ENCODE measurements at places on chromosomes 12 and 14. TPM values are rescaled to one million over a fixed set of nuclear protein-coding genes. Genes with fewer than 3 reads are reported as not detected.

- no peak for DNase-seq
These were observed 384.2 kb downstream of the GRIN2B start for GRCh38 chr12:13597166-13597565.

DTX3 gene
- total RNA-seq = 15.9 TPM

TAS2R9 gene
- not detected for total RNA-seq

OTX2 gene
- not detected for total RNA-seq

GRCh38 chr14:26104717-26105116, 493.1 kb downstream of the NOVA1 start:
- no peak for DNase-seq

DNA sequence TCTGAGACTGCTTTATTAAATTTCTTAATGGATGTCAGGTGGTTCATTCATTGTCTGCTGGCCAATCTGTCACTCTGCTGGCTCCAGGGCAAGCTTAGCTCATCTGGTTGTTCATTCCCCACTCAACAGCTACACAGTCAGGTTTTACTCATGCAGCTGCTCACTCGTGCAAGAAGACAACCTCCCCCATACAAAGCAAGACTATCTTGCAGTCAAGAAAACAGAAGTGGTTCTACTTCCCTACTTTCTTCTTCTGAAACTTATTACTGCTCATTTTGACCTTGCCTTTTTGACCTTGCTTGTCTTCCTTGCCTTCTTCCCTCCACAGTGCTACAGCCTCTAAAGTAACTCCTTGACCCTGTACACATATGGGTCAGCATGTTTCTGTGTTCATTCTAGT, 277.9 kb downstream of the SSPN start:
- DNase-seq = peak; percentile 43

IFT81 gene
- 7.2 TPM for total RNA-seq

DNA sequence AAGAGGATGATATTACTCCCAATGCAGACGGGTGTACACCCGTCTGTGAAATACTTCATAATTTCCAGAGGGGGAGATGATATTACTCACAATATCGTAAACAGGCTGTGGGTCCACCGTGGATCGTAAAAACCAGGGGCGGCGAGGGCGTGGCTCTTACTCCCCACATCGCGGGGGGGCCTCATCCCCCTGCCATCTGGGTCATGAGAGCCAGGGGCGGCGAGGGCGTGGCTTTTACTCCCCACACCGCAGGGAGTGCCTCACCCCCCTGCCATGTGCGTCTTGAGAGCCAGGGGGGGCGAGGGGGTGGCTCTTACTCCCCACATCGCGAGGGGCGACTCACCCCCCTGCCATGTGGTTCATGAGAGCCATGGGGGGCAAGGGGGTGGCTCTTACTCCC, 86.2 kb upstream of the GNG2 start:
- peak; percentile 70 for DNase-seq

- DNase-seq = peak; percentile 91
These were observed 7.1 kb downstream of the PTHLH start for GRCh38 chr12:27965411-27965810.

DNA sequence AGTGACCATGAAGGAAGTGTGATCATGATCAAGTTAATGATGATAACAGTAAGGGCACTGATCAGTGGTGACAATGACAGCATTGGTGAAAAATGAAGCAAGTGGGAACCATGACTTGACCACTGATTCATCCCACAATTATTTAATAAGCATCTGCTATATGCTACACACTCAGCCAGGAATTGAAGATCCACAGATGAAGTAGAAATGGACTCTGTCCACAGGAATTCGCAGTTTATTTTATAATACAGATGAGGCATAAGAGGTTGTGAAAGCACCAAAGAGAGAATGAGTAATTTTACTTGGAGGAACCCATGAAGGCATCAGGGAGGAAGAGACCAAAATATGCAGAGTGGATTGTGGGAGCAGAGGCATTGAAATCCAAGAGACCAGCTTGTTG, 33.8 kb upstream of the SMUG1 start:
- peak; percentile 68 for DNase-seq

DNA sequence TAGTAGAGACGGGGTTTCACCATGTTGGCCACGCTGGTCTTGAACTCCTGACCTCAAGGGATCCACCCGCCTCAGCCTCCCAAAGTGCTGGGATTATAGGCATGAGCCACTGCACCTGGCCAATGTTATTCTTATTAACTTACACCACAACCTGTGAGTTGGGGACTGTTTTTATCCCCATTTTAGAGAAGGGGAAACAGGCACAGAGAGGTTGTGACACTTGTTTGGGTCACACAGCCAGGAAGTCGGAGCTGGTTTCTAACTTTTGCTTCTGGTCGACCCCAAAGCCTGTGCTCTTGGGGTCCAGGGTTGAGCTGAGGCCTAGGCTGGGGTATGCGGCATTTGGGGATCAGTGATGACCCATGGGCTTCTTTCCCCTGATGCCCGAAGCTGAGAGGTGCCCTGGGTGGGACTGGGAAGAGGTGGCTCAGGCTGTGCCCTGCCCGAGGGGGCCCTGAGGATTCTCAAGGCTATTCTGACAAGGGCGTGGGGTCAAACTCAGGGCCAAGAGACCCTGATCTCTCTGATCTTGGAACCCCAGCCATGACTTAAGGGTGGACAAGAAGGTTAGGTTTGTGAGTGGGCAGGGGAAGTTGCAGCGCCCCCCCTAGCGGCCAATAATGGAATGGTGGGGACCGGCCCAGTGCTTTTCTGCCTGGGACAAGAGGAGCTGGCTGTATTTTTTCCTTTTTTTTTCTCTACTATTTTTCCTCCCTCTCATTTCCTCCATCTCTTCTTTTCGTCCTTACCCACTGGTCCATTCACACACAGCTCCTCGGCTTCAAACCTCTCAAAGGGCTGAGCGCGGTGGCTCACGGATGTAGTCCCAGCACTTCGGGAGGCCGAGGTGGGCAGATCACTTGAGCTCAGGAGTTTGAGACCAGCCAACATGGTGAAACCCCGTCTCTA, 3.0 kb downstream of the SDSL start:
- DNase-seq = peak; percentile 59

DNA sequence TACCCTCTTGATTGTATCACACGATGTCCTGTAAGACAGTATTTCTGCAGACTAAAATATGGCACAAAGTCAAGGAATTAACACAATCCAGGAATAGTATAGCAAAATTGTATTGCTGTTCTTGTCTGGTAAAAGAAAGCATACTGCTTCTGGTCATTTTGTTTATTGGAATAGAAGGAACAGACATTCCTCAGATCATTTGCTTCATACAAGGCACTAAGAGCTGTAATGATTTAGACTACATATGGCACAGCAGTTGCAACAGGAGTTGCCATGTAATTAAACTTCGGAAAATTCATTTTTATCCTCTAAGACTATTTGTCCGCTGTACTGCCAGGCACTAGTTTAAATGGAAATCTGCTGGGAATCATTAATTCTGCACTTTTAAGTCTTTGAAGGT, 7.6 kb upstream of the KERA start:
- DNase-seq = no peak

DNA sequence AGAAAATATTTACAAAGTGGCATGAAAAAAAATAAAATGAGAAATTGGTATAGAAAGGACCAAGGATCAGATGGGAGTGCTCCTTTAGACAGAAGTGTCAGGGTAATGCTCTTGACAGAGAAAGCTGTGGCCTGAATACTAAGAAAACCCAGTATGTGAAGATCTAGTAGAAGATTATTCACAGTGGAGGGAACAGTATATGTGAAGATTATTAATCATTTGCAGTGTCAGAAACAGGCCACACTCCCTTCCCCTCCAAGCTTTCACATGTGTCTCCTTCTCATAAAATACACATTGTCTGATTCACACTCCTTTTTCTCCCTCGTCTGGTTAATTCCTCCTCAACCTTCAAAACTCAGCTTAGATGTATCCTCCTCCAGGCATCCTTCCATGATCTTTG, 41.3 kb downstream of the CAPS2 start:
- DNase-seq = no peak

GRCh38 chr12:93609281-93610192, 37.1 kb downstream of the SOCS2 start:
- no peak for DNase-seq

DNA sequence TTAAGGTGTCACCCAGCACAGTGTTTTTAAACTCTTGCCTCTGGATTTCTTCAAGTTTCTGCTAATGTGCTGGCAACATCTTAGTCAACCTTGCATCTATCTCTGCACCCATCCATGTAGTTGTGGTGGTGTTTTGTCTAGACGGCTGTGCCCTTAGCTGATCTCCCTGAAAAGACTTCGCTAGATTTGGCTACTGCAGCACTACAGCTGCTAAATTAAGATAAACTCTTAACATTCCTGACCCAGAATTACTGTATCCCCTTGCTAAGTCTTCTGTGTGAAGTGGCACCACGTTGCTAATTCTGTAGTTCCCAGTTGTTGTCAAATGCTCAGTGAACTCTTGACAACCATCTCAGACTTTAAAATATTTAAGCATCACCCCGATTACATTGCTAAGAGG, 66.8 kb downstream of the SRGAP1 start:
- DNase-seq = no peak

OR4K2 gene
- total RNA-seq = not detected

DNA sequence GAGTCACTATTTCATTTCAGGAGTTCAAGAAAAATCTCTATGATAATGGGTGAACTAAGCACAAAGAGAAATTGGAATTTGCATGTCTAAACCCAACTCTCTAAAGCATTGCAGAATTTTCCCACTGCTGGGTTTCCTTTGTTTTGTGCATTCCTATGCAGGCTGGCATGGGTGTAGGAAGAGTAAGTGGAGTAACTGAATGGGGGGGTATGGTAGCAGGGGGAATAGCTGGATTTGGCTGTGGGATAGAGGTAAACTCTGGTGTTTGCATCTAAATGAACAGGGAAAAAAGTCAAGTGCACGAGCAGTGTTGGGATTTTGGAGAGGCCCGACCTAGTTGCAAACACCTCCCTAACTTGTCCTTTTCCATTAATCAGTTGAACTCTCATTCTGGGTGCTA, 159.1 kb downstream of the ANO4 start:
- DNase-seq = no peak

CNTN1 gene
- not detected for total RNA-seq

HIF1A gene
- 266 TPM for total RNA-seq

KRT6C gene
- not detected for total RNA-seq

GRCh38 chr12:58710901-58711300, 209.4 kb downstream of the LRIG3 start:
- no peak for DNase-seq

KRT71 gene
- total RNA-seq = not detected

- DNase-seq = peak; percentile 82
These were observed 122.2 kb downstream of the DAAM1 start for GRCh38 chr14:59310633-59311032.

GRCh38 chr14:20696764-20697163, 8.2 kb downstream of the ANG start:
- no peak for DNase-seq

GDF3 gene
- total RNA-seq = not detected

GRCh38 chr12:34340534-34341361, 318.5 kb downstream of the ALG10 start:
- peak; percentile 11 for DNase-seq

DNA sequence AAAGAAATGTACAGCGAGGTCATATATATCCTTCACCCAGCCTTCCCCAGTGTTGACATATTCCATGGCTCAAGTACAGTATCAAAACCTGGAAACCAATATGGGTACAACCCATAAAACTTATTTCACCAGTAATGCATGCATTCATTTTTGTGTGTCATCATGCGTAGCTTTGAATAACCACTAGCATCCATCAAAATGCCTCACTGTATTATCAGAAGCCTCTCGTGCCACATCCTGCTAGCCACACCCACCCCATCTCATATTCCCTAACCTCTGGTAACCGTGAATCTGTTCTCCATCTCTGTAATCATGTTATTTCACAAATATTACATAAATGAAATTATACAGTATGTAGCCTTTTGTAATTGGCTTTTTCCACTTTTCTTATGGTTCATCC, 314.3 kb downstream of the RAD51B start:
- DNase-seq = no peak

DNA sequence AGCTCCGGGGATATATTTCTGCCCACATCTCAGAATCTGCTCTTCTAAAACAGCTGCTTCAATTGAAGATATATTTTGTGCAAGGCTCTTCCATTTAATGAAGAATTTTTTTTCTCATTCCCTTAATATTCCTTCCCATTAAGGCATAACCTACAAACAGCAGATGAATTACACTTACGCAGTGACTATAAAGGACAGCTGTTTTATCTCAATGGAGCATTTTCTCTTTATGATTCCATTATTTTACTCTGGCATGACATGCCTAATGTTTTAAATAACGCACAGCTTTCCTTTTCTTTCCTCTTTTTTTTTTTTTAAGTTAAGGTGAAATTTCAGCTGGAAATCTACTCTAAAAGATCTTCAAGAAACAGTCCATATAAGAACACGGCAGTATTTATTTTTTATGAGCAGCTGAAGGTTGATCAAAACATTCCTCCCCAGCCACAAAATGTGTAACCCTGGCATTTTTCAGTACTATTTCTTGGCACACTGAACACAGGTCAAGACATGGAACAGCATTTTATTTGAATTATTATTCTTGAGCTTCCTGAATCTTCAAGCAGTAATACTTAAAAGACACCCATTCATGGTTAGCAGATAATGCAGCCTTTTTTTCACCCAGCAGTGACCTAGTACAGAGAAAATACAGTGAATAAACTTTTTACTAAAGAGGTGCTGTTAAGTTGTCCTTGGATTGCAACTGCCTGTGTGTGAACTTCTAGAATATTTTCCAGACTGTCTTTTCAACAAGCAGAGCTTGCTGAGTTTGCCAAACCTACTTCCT, 118.1 kb upstream of the FOXN3 start:
- no peak for DNase-seq

ASPG gene
- total RNA-seq = not detected

DNA sequence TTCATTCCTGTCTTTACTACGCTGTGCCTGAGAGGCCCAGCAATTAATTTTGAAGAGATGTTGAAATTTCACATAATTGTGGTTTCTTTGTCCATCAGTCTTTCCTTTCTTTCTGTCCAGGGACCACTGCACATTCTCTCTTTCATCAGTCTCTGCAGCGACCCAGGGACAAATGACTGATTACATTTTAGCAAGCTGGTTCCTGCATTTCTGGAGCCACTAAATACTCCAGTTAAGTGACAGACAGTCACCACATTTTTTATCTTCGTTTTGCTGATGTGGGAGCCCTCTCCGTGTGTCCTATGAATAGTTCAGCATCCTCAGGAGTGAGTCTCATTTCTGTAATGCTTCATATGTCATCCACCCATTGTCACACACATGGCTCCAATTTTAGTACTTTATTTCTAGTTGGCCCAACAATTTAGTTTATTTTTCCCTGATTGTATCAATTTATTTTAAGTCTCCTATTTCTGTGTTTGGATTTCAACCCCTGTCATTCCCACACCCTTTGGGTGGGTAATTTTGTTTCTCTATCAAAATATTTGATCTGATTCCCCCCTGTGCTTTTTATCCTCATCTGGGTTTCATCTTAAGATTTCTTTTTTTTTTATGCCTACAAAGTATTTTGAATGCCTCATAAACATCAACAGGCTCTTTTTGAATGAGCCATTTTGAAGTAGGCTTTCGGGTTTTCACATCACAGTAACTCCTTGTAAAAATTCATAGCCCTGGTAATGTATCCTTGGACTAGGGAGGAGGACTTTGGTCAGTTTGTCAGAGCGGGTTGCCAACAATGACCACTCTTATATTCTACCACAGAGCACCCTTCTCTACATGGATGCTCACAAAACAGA, 1196.5 kb downstream of the GALC start:
- no peak for DNase-seq

WASHC3 gene
- total RNA-seq = 34.4 TPM

GRCh38 chr12:64010069-64010686, 165.7 kb downstream of the SRGAP1 start:
- peak; percentile 85 for DNase-seq

- no peak for DNase-seq
These were observed 45.0 kb downstream of the LRCOL1 start for GRCh38 chr12:132565365-132565764.

- no peak for DNase-seq
These were observed 43.0 kb downstream of the MAP1LC3B2 start for GRCh38 chr12:116601933-116602810.
